ENCODE measurements at places on chromosomes 3 and 15.

GRCh38 chr3:20022954-20023622 lies 11.0 kb upstream of the PP2D1 start:
- no peak for DNase-seq

- no peak for DNase-seq
These were observed 60.7 kb downstream of the CACNA1D start for GRCh38 chr3:53555068-53555588.

DNA sequence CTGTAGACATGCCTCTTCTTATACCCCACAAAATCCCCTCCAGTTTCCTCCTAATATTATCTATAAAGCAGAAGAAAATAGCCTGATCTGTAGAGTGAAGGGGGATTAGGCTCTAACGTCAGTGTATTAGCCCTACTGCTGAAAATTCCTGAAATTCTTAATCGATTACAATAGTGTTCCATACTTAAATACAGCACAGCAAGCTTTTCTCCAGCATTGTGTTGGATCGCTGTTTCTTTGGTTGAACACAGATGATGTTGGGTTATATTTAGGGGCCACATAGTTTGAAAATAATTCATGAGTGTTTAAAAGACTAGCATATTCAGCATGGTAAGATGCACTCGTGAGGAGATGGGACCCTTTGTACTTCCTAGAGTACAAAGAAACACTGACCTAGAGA lies 52.5 kb downstream of the PIAS1 start:
- DNase-seq = no peak

DNA sequence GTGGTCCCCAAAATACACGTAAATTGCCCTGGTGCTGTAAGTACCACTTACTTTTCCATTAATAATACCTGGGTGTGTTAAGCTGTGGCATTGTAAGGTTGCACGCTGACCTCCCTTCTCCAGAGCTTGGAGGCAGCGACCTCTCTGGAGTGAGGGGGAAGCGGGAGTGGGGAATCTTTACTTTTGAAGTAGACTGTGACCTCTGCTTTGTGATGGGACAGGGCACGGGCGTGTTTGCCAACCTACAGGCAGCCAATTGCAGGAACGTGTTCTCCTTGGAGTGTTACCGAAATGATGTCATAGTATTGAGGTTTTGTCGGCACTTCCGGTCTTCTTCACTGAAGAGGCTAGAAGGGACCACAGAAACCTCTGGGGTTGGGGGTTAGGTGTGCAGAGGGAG lies 227.3 kb upstream of the C2CD4B start:
- DNase-seq = no peak

- DNase-seq = no peak
These were observed 148.1 kb downstream of the WDR76 start for GRCh38 chr15:43974852-43975251.

GRCh38 chr3:153956613-153957012 lies 164.6 kb upstream of the ARHGEF26 start:
- no peak for DNase-seq

- no peak for DNase-seq
These were observed 299.4 kb upstream of the RORA start for GRCh38 chr15:61528581-61528910.

Data from inflammatory macrophage treated with lipopolysaccharide for 1 hour (primary cell).